ENCODE measurements at places on chromosomes 3 and 15. TPM values are rescaled to one million over a fixed set of nuclear protein-coding genes. Genes with fewer than 3 reads are reported as not detected.
A peak's percentile ranks its signal among the peaks of the same experiment; 100 is the strongest.

DNA sequence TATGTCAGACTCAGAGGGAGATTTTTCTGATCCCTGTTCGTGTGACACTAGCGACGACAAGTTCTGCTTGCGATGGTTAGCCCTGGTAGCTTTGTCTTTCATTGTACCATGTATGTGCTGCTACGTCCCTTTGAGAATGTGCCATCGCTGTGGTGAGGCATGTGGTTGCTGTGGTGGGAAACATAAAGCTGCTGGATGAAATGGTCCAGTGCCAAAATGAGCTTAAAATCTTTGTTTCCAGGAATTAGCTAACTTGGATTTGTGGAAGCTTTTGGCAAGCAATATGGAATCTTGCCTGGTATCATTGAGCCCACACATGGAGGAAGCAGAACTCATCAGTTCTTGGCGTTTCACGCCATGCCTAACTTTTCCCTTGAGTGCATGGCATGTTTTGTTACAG, 98.8 kb downstream of the SPRED1 start:
- DNase-seq, result no peak
- H3K27ac ChIP-seq, result no peak overlapping the region
- H3K36me3 ChIP-seq, result no peaks in the 10 kb centered on the region
- H3K27me3 ChIP-seq, result no peaks in the 10 kb centered on the region

DNA sequence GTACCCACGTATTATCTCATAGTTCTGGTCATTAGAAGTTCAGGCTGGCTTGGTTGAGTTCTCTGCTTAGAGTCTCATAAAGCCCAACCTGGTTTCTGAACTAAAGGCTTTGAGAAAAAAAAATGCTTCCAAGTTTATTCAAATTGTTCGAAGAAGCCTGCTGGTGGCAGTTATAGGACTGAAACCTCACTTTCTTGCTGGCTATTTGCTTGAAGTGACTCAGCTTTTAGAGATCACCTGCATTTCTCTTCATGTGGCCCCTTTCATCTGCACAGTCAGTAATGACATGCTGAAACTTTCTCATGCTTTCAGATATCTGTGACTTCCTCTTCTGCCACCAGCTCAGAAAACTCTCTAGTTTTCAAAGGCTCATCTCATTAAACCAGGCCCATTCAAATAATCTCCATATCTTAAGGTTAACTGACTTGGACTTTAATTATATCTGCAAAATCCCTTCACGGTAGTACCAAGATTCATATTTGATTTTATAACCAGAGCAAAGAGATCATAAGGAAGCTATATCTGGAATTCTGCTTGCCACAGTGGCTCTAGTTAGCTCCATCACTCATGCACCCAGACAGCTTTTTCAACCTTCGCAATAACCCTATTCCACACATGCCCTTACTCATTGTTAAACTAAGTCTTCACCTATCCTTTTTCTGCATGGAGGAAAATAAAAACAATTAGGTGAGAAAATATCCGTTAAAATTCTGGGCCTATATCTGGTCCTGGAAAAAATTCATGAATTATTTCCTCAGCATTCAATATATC, 433.8 kb upstream of the CBLB start:
- no peak overlapping the region for H3K4me3 ChIP-seq
- no peaks in the 10 kb centered on the region for H3K4me1 ChIP-seq
- DNase-seq, result no peak
- H3K36me3 ChIP-seq, result no peaks in the 10 kb centered on the region
- no peaks in the 10 kb centered on the region for H3K27me3 ChIP-seq
- H3K27ac ChIP-seq, result no peak overlapping the region

DNA sequence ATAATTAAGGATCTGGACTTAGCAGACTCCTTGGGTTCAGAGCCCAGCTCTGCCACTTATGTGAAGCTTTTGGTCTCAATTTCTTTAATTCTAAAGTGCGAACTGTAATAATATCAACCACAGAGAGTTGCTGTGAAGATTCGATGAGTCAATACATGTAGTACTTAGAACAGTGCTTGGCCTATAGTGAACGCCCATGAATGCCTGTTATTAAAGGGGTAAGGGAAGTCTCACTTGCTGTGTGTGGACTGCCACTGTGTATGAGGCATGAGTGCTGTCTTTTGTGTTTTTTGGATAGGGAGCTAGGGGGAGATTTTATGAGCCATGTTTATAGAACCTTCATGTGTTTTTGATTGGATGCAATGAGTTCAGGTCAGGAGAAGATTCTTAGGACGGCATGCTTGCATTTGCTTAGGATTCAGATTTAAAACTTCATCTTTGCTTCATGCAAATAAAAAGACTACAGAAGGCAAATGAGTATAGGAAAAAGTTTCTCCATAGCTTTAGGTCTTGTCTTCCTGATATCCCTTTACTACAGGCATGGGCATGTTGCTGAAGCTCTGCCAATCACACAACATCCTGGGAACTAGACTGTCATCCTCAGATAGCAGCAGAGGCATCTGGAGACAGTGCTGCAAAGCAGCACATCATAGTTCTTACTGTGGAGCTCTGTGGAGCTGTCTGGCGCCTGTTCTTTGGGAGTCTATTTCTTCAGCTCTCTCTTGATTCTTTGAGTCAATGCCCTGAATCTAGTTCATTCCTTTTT, 50.0 kb downstream of the PLS1 start:
- no peaks in the 10 kb centered on the region for H3K36me3 ChIP-seq
- no peaks in the 10 kb centered on the region for H3K27me3 ChIP-seq
- DNase-seq, result no peak
- H3K27ac ChIP-seq, result no peak overlapping the region
- H3K4me3 ChIP-seq, result no peak overlapping the region

DNA sequence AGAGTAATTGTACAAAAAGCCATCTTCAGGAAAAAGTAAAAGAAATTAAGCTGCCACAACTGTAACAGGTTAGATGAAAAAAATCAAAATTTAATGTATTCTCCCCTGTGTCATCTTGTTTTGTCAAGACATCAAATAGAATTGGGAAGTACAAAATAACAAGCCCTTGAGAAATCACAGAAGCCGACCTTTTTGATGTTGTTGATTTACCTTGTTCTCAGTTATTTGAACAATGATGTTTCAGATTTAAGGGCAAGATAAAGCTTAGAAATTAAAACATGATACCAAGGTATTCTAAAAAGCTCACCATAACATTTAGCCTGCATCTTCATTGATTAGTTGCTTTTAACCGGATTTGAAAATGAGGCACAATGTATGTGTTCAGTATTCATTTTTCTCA, 523.0 kb downstream of the FOXP1 start:
- peak overlapping the region; percentile 71 for H3K27ac ChIP-seq
- DNase-seq, result no peak

GRCh38 chr3:122513386-122514122, 1.2 kb downstream of the KPNA1 start:
- no peaks in the 10 kb centered on the region for H3K27me3 ChIP-seq
- H3K4me3 ChIP-seq, result peak overlapping the region; percentile 96
- H3K36me3 ChIP-seq, result no peaks in the 10 kb centered on the region
- peaks cover 18% of the 10 kb centered on the region for H3K4me1 ChIP-seq

- no peaks in the 10 kb centered on the region for H3K27me3 ChIP-seq
- no peaks in the 10 kb centered on the region for H3K36me3 ChIP-seq
- peaks cover 29% of the 10 kb centered on the region for H3K4me1 ChIP-seq
Measured at GRCh38 chr3:43695863-43696262, 5.1 kb downstream of the ABHD5 start.

Gene SPTSSB
- total RNA-seq, result 51.6 TPM

Gene UNC13C
- total RNA-seq, result 3.2 TPM

- H3K4me3 ChIP-seq, result no peak overlapping the region
- H3K27ac ChIP-seq, result no peak overlapping the region
- DNase-seq, result no peak
- H3K36me3 ChIP-seq, result no peaks in the 10 kb centered on the region
- no peaks in the 10 kb centered on the region for H3K4me1 ChIP-seq
Measured at GRCh38 chr15:42110367-42110766, 16.0 kb upstream of the PLA2G4D start.

Gene STRIT1
- not detected for total RNA-seq

DNA sequence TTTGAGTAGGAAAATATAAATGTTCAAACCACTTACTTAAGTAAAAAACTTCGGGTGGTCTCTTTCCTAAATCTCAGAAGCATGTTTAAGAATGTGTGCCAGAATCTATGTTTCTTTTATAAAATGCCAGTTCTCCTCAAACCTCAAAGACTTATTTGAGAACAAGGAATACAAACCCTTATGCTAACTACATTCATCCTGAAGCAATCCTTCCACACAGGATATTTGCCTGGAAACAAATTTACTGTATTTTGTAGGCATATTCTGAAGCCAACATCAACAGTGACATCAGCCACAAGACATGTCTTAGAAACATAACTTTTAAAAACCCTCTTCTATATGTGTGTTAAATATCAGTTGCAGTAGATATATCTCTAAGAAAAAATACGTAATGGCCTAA, 1077.0 kb downstream of the ROBO1 start:
- no peak overlapping the region for H3K27ac ChIP-seq
- no peak overlapping the region for H3K4me3 ChIP-seq
- H3K36me3 ChIP-seq, result no peaks in the 10 kb centered on the region
- no peaks in the 10 kb centered on the region for H3K4me1 ChIP-seq
- no peak for DNase-seq

DNA sequence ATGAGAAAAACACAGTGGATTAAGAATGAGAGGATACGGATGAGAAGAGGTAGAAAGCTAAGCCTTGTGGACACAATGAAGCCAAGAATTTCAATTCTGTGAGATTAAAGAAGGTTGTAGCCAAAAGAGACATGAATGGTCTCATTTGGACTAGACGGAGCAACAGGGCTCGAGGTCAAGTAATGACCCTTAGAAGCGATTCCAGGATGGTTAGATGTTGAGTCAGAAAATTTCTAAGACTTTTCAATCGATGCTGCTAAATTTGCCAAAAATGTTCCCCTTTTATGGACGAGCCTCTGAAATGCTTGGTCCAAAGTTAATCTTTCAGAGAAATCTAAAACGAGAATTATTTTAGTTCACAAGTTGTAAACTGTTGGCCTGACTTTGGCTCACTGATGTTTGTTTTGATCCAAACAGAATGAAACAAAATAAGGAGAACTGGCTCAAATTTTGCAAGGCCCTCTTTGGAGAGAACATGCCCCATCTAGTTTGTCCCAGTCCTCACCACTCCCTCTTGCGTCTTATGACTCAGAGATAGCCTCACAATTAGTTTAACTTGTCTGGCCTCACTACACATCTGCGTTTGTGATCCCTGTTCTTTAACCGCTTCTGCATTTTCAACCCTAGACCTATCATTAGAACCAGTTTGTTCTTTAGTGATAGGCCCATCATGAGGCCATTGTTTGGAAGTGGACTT, 235.5 kb downstream of the PDZRN3 start:
- DNase-seq, result no peak
- H3K27ac ChIP-seq, result no peak overlapping the region
- no peak overlapping the region for H3K4me3 ChIP-seq

Gene PTH1R
- total RNA-seq, result 5.1 TPM

DNA sequence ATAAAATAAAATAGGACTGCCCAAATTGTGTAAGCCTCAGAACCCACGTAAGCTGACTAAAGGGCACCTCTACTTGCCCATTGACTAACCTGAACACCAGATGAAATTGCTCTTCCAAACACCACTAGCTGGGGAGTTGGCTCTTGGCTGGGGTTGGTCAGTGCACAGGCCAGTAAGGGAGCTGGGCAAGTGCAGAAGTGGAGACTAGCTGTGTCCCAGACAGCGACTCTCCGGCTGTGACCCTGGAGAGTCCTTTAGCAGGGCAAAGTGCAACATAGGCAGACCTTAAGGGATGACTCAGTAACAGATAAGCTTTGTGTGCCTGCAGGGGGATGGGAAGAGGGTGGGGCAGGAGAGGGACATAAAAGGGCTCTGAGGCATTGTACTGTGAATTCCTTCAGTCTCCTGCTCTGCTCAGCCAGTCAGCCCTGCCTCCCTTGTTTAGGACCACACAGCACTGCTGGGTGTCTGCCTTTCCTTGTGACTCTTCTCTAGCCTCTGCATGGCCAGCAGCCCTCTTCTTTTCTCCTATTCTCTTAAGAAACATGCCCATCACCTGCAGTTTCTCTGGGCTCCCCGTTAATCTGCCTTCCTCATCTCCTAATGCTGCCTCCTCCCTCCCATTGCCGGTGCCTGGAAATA, 13.2 kb downstream of the NR1I2 start:
- no peaks in the 10 kb centered on the region for H3K27me3 ChIP-seq
- H3K4me1 ChIP-seq, result peaks cover 31% of the 10 kb centered on the region
- H3K36me3 ChIP-seq, result no peaks in the 10 kb centered on the region

DNA sequence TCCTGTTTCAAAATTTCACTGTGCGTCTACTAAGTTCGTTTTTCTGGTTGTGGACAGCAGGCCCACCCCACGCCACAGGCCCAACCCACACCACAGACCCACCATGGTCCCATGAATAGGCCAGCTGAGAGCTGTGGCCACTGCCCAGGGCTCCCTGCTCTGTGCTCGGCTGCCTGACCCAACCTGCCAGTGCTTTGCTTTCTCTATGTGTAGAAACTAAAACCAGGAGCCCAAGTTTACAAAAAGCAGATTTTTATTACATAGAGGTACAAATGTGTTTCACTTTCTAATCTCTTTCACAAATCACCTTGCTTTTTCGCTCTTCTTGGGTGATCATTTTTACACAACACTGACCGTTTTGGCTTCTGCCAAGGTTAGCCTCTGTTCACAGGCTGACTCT, 69.1 kb downstream of the HERC2 start:
- no peak overlapping the region for H3K27ac ChIP-seq
- no peaks in the 10 kb centered on the region for H3K36me3 ChIP-seq
- no peak for DNase-seq
- H3K4me3 ChIP-seq, result no peak overlapping the region

DNA sequence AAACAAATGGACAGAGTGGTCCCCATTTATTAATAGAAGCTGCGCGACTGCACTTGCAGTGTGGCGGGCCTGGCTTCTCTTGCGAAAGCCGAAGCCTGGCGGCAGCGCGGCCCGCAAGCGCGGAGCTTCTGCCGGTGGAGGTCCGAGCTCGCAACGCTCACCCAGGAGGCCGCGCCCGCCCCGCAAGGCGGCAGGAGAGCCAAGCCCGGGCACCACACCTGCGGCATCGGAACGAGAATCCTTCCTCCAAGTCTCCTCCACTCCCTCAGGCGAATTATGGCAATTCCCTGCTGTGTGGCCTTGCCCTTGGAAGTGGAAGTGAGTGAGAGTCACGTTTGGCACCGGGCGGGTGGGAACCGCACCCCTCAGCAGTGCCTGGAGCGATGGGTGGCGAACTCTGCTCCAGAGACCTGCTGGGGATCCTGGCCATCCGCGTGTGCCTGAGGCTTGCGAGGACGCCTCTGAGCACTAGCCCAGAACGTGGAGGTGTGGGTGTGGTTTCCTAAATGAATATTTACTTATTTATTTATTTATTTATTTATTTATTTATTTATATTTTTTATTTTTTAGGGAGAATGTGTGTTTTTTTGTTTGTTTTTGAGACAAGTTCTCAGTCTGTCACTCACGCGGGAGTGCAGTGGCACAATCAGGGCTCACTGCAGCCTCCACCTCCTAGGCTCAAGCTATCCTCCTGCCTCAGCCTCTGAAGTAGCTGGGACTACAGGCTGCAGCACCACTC, 133.7 kb upstream of the UBE2E1 start:
- no peak overlapping the region for H3K4me3 ChIP-seq
- DNase-seq, result no peak
- H3K27me3 ChIP-seq, result no peaks in the 10 kb centered on the region
- H3K36me3 ChIP-seq, result no peaks in the 10 kb centered on the region
- no peak overlapping the region for H3K27ac ChIP-seq

Gene CD200
- 0.45 TPM for total RNA-seq

Data from Caco-2 (cell line).